ENCODE measurements at places on chromosomes 2 and 18.
A peak's percentile ranks its signal among the peaks of the same experiment; 100 is the strongest.

- no peak for DNase-seq
These were observed 71.5 kb downstream of the SNTG2 start for GRCh38 chr2:1022178-1022577.

DNA sequence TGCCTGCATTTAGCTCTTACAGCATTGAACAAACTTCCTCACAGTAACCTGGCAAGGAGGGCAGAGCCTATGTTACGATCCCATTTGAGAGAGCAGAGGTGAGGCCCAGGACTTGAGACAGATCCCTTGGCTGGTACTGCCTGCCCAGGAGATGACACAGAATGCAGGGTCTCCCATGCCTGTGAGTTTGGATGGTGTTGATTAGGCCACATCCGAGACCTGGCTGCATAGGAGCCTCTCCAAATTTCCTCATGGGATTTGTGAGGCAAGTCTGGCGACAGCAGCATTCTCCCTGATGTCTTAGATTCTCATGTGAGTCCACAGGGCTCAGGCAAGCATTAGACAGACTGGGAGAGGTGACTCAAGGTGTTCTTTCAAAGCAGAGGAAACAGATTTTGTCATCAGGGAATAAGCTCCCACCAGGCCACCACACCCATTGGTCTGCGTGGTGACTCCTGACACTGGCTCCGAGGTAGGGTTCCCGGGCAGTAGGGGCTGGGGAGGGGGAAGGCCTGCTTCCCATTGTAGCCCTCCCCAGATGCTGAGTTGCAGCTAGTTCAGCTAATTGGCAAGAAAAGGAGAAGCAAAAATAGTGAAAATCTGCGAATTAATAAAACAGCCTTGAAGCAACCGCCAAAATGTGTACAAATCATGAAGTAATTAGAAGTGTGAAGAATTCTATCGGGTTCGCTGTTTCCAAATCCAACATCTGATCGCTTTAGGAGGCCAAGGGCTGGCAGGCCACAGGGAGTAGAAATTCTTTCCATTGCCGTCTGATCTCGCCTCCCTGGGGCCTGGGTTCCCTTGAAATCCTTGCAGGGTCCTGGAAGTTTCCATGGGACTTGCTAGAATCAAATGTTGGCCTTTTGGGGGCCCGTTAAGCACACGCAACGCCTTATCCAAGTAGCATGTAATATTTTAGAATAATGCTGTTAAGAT is 68.0 kb downstream of the MAPK4 start:
- no peak for DNase-seq

GRCh38 chr2:233865838-233866237 is 2.3 kb downstream of the MSL3B start:
- DNase-seq: peak; percentile 32

DNA sequence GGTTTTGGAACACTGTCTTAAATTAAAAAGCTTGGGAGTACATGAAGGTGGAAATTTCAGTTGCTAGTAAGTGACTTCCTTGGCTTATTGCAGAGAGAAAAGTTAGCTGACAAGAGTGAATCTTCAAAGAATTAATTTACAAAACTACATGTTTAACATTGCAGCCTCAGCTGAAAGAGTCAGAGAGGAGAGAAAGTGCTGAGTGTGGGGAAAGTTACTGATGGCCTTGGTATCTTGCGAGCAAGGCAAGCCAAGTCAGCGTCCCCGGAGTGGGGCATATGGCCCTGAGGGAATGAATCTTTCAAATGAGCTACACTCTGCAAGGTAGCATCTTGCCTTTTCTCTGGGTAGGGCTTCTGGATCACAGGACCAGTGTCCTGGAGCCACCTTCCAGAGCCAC is 131.3 kb downstream of the LPIN1 start:
- no peak for DNase-seq

DNA sequence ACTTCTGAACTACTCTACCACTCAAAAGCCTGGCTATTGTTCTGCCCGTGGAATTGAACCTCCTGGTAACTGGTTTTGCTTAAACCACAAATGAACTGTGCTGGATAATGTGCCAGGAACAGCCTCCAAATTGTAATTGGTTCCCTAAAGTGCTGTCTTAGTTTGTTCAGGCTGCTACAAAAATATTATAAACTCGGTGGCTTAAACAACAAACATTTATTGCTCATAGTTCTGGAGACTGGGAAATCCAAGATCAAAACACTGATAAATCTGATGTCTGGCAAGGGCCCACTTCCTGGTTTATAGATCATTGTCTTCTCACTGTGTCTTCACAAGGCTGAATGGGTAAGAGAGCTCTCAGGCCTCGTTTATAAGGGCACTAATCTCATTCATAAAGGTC is 149.2 kb upstream of the NCKAP5 start:
- no peak for DNase-seq
